ENCODE measurements at places on chromosomes 12 and 14.

- no peak for DNase-seq
Measured at GRCh38 chr14:89957376-89957775, 1.6 kb downstream of the TDP1 start.

DNA sequence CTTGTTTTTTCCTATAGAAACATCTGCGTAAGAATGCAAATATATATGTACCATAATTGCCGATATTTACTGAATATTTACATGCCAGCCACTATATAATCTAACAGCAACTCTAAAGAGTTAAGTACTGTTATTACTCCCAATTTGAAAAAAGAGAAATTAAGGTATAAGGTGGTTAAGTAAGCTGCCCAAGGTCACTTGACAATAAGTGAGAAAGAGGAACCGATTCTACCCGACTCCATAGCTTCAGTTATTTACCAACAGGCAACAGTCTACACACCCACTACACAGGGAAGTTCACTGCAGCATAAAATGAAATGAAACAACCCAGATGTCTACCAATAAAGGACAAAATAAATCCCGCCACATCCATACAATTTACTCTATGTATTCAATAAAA, 1.1 kb downstream of the MIS18BP1 start:
- no peak for DNase-seq

- DNase-seq: no peak
Measured at GRCh38 chr12:113271853-113272561, 50.7 kb downstream of the TPCN1 start.

DNA sequence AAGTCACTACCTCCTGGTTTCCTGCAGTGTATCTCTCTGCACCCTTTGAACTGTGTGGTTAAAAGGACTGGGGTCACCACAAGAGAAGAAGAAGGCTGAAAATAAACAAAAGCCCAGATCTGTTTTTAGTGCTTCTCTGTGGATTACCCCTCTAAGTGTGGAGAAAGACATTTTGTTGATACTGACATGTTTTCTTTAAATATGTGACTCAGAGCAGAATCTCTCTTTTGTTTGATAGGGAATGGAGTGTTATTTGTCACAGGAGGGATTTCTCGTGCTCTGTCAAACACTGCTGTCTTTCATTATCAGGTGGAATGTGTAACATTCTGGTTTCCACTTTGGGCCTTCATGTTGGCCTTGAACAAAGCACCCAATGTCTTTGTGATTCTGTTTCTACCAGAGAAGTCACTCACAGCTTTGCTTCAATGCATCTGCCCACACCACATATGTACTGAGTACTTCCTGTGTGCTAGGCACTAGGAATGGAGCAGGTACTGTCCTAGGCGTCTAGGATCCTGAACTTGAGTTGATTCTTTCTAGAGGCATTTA, 82.1 kb downstream of the PLXNC1 start:
- DNase-seq: no peak

DNA sequence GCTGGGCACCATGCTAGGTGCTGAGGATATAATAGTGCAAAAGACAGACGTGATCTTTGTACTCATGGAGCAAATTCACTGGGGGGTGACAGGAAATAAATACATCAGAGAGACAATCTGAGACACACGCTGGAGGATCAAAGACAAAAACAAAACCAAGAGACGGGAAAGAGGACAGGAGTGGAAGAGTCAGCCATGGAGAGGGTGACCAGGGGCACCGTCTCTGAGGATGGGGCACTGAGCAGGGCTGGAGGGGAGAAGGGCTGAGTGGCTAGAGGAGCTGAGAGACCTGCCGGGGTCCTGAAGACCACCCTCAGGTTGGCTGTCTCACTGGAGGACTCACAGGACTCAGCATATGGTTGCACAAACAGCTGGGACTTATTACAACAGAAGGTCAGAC, 81.9 kb downstream of the TMEM132D start:
- no peak for DNase-seq

- no peak for DNase-seq
Measured at GRCh38 chr12:53949631-53950436, 4.9 kb upstream of the HOXC12 start.

DNA sequence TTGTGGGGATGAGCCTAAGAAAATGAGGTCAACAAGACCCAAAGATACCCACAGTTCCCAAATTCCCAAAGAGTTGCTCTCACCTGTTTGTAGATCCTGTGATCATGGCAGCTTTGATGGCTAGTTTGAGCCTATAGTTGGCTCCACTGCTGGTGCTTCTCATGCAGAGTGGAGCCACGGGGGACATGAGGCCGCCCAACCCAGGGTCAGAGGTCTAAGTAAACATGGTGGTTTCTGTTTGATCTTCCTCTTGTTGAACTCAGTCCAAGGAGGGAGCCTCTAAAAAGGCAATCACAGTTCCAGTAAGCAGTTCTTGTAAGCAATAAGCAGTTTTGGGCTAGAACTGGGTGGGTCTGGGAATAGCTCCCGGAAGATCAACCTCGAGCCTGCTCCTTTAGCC, 125.6 kb upstream of the DHRS4 start:
- no peak for DNase-seq

DNA sequence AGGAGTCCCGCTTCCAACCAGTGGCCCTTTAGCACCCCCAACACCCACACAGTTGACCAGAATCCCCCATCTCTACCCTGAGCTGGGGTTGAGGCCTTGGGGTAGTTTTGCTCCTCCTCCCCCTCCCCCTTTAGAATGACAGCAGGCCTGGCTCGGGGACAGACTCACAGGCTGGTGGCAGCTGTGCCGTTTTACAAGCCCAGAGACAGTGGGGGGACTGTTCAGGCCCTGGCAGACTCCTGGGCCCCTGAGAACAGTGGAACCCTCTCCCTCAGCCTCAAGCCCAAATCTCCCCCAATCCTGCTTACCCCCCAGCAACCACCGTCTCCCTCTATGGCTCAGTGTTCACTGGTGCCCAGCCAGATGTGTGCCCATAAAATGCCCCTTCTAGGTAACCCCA, 10.1 kb downstream of the TMEM119 start:
- DNase-seq: no peak

GRCh38 chr14:37172024-37172869, at the start of gene SLC25A21:
Gene SLC25A21 (minus strand): TSS chr14:37172606.
- peak; percentile 61 for DNase-seq

DNA sequence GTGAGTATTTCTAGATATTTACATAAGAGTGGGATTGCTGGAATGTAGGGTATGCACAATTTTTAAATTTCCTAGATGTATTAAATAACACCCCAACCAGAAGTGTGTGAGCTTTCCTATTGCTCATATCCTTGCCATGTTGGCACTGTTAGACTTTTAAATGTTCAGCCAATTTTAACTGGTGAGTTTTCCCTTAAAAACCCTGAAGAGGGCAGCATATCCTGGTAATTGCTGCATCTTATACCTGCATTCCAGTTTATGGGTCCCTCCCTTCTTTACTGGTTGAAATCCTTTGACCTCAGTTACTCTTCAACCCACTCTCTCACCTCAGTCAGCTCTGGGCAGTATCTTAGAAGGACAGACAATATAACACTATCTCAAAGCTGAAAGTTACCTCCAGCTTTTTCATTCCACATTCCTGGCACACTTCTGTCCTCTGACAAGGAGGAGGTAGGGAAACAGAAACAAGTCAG, 270.6 kb downstream of the PAWR start:
- peak; percentile 21 for DNase-seq

DNA sequence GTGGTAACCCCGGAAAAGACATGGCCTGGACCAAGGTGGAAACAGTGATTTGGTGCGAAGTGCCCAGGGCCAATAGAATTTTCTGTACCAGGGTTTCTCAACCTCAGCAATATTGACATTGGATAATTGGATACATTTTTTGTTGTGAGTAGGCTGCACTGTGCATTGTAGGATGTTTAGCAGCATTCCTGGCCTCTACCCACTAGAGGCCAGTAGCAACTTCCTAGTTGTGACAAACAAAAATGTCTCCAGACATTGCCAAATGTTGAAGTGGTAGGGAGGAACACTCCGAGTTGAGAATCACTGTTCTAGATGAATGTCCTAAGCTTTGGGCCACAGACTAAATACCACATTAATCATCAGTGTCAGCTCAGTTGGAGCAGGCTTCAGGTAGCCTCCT, 6.2 kb upstream of the CGRRF1 start:
- DNase-seq: no peak

GRCh38 chr12:100346660-100347059, 10.2 kb upstream of the SLC17A8 start:
- no peak for DNase-seq

DNA sequence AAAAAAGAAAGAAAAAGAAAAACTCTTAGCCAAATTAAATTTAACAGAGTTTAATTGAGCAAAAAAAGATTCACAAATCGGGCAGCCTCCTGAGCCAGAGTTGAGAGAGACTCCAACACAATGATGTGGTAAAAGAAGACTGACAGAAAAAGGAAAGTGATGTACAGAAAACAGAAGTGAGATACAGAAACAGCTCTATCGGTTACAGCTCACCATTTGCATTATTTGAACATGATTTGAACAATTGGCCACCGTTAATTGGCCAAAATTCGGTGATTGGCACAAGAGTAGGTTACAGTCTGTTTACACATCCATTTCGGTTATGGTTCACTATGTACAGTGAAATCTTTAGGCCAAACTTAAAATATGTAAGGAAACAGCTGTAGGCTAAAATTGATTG, 117.7 kb downstream of the SPTSSA start:
- no peak for DNase-seq

DNA sequence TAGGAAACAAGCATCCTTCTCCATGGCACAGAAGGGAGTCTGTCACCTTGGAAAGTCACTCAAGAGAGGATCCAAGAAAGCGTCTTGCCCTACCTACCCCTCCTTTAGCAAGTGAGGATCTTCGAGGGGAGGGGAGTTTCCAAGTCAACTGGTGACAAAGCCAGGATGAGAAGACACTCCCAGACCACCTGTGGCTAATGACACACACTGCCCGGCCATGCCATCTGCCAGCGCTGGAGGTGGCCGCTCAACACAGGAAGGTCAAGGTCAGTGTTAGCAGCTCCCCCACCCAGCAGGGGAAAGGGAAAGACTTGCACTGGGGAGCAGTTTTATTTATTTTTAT, 41.3 kb downstream of the ELK3 start:
- no peak for DNase-seq

DNA sequence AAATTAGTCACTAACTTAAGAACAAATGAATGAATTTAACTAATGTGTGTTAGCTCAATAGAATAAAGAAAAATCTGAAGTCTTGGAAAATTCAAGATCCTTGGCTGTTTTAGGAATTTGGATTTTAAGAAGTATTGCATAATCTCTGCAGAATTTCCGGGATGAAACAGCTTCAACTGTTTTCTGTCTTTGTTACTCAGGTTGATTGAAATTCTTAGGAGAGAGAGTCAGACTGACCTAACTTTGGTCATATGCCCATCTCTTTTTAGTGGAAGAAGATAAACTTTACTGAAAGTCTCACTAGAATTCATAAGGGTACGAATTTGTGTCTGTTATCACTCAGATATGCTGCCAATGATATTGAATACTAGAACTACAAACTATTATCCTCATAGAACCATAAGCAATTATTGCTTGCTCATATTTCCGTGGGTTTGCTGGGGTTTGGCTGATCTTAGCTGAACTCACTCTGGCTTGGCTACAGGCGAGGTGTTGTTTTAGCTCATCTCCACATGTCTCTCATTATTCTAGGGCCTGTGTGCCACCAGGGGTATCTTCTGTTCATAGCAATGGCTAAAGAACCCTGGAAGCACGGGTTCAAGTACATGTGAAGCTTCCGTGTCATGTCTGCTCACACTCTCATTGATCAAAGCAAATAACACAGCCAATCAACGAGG, 257.4 kb upstream of the NOVA1 start:
- no peak for DNase-seq

- DNase-seq: no peak
Measured at GRCh38 chr12:14962797-14963196, 1.4 kb upstream of the ARHGDIB start.

DNA sequence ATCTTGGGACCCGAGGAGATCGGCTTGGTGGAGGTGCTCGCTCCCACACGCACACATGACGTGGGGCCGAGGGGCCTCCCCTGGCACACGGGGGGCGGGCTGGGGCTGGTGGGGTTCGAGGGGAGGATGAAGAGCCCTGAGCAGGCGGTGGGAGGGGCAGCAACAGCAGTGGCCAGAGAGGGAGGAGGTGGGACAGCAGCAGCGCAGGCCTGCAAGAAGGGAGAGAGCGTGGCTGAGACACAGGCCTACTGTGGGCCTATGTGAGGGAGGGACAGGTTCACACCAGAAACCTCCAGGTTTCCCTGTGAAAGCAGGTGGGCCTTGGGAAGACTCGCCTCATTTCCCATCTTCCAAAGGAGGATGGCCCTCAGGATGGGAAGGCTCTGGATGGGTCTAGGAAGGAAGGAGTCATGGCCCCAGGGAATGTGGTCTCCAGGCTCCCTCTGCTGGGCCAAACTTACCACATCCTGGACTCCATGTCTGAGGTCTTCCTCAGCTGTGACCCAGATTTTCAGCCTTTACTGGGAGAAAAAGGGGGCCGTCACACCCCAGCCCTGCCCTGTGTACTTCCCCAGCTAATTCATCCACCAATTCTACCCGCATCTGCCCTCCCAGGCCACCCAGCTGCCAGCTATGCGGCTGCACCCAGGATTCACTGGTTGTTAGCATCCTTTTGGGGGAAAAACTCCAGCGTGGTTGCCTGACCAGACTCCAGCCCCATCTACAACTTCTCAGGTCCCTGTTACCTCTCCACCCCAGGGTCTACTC, 2.8 kb downstream of the PIANP start:
- peak; percentile 21 for DNase-seq

DNA sequence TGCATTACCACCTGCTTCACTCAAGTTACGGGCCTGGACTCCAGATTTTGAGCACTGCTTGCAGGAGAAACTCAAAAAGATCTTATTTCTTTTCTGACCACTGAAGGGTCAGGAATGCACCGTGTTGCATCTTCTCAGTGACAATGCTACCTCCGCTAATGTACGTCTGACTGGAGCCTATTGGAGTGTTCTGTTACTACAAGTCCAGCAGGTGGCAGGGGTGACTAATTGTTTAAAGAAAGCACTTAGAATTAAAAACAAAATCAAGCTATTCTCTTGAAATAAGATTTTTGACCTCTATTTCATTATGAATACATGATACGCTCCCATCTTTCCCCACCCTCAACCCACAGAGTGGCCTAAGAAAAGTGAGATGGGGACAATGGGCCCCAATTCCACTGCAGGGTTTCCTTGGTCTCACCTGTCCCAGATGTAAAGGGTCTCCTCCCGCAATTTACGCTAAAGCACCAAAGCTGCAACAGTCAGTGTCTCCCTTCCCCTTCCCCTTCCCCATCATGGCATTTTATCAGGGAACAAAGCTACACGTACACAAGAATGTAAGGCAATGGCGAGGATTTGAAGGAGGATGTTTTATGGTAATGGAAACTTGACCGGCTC, 2.2 kb downstream of the TBPL2 start:
- DNase-seq: peak; percentile 29

DNA sequence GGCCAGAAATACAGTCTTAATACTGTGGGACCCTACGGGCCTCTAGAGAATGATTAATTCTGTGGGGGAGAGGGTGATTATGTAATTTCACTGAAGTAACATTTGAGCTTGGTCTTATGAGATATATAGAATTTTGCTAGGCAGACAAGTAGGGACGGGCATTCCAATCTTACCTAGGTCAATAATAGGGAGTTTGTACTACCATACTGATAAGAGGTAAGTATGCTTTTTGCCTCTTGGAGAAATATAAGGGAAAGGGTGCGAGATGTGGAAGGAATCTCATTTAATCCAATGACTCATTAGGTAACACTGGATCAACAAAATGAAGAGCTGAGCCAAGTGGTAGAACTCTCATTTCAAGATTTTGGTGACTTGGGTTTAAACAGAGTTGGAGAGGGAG, 5.2 kb downstream of the RAB5B start:
- no peak for DNase-seq

GRCh38 chr14:101183376-101184103, 280.0 kb upstream of the RTL1 start:
- peak; percentile 65 for DNase-seq

GRCh38 chr14:71720978-71721624, 211.1 kb upstream of the RGS6 start:
- peak; percentile 36 for DNase-seq

Data from neuronal stem cell (in vitro differentiated cells).